ENCODE measurements at places on chromosomes 7 and 10.

DNA sequence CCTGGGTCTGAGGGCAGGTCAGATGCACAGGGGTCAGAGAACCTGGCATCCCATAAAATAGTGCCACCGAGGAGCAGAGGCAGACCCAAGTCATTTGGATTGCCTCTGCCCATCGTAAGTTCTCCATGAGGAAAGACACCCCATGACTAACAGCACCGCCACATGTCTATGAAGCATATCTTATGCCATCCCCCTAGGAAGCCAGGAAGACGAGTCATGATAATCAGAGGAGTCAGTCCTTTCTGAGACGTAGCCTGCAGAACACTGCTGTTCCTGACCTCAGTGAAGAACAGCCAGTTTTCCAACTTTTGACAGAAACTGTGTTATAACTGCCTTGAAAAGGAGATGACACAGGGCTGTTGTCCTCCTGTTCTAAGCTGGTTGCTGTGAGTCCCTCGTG lies 51.2 kb downstream of the INSYN2A start:
- DNase-seq, result no peak

GRCh38 chr10:36491926-36492325 lies 633.5 kb upstream of the ANKRD30A start:
- DNase-seq, result no peak

- DNase-seq, result no peak
Measured at GRCh38 chr7:149729586-149729982, 43.8 kb downstream of the ZNF467 start.

DNA sequence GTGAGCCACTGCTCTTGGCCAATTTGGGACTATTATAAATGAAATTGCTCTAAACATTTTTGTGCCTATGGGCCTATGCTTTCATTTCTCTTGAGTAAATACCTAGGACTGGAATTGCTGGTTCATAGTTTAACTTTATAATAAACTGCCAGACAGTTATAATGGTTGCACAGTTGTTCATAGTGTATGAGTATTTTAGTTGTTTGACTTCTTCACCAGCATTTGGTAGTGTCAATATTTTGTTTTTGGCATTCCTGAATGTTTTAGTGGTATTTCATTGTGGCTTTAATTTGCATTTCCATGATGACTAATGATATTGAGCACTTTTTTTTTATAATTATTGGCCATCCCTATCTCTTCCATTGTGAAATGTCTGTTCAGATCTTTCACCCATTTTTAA lies 29.5 kb downstream of the PLEKHA8 start:
- DNase-seq, result no peak

DNA sequence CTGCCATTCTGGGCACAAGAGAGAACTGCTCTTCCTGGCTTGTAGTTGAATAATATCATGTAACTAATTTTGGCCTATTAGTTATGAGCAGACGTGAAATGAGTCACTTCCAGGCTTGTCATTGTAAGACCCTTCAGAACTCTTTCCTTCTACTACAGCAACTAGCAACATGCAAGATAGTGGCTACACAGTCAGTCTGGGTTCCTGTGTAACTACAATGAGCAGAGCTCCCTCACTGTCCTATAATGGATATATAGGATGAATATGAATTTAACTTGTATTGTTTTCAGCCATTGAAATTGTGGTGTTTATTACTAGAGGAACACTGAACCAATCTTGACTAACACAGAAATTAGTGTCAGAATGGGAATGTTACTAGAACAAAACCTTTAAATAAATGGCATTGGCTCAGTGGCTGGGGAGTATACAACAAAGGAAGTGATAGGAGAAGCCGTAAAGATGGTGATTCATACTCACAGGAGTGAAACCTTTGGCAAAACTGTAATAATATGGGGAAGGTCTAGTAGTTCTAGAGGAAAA lies 2.9 kb upstream of the MTPN start:
- DNase-seq, result no peak

GRCh38 chr10:50992356-50992901 lies 81.9 kb upstream of the PRKG1 start:
- no peak for DNase-seq

- DNase-seq, result no peak
Measured at GRCh38 chr10:124591123-124591495, 129.5 kb downstream of the LHPP start.

DNA sequence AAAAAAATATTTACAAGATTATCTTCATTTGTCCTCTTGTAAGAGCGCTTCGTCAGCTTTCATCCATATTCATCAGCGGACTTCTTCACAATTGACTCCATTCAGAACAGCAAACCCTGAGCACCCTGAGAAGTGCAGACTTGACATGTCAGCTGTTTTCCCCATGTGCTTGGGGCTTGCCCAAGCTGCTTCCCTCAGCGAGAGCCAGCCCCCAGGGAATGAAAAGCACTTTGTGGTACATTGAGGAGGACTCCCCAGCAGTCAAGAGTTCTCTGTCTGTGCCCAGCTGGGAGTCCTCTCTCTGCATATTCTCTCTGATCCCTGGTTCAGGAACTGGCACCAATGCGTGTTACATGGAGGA lies 22.7 kb downstream of the HKDC1 start:
- no peak for DNase-seq

- DNase-seq, result no peak
Measured at GRCh38 chr7:47651355-47652317, 69.7 kb upstream of the TNS3 start.

- no peak for DNase-seq
Measured at GRCh38 chr7:149790146-149790548, 16.8 kb upstream of the ZNF467 start.

GRCh38 chr10:133104068-133104962 lies 16.6 kb downstream of the ADGRA1 start:
- DNase-seq, result no peak

GRCh38 chr10:59463909-59464308 lies 101.6 kb upstream of the FAM13C start:
- DNase-seq, result no peak

- DNase-seq, result no peak
Measured at GRCh38 chr7:26659121-26659520, 205.3 kb downstream of the SKAP2 start.

DNA sequence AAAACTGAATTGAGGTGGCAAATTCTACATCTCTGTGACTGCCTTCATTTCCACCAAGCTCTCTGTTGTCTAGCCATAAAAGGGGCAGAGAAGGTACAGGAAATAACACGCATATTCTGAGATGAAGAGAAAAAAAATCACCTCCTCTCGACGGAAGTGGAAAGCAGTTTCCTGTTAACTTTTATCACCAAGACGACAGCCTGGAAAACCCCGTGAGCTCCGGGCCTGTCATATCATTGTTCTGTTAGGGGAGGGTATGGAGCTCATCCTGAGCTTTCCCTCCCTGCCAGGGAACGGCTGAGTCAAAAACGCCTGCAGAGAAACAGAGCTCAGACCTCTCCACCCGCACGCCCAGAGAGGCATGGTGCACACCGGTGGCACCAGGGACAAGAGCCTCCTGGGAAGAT lies 200.3 kb downstream of the PRPF18 start:
- DNase-seq, result peak; percentile 48

- no peak for DNase-seq
Measured at GRCh38 chr10:98642281-98642680, 195.5 kb upstream of the HPS1 start.

GRCh38 chr10:60203993-60204618 lies 185.6 kb downstream of the ANK3 start:
- no peak for DNase-seq

DNA sequence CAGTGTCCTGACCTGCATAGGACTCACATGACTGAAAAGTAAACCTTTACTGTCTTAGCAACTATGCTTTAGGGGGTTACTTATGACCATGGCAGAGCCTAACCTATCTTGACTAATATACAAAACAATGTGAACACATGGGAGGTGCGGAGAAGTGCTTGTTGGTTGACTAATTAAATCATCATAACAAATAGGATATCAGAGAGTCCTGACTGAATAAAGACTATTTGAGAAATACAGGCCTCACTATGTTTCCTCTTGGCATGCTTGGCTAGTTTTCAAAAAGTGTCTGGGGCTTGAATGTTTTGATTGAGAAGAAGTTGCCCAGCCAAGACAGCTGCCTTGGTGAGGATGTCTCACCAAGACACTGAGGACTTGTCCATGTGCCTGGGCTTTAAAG lies 104.4 kb upstream of the PHYHIPL start:
- DNase-seq, result no peak

GRCh38 chr7:48681006-48681405 lies 243.3 kb upstream of the CDC14C start:
- no peak for DNase-seq

- no peak for DNase-seq
Measured at GRCh38 chr7:17099083-17099973, 199.1 kb upstream of the AHR start.

Measured in stimulated activated CD8-positive, alpha-beta memory T cell treated with anti-CD3 and anti-CD28 coated beads, Interleukin-4, amount 100 ng/mL, for 4 hours (primary cell).